ENCODE measurements at places on chromosomes 16 and 17.

DNA sequence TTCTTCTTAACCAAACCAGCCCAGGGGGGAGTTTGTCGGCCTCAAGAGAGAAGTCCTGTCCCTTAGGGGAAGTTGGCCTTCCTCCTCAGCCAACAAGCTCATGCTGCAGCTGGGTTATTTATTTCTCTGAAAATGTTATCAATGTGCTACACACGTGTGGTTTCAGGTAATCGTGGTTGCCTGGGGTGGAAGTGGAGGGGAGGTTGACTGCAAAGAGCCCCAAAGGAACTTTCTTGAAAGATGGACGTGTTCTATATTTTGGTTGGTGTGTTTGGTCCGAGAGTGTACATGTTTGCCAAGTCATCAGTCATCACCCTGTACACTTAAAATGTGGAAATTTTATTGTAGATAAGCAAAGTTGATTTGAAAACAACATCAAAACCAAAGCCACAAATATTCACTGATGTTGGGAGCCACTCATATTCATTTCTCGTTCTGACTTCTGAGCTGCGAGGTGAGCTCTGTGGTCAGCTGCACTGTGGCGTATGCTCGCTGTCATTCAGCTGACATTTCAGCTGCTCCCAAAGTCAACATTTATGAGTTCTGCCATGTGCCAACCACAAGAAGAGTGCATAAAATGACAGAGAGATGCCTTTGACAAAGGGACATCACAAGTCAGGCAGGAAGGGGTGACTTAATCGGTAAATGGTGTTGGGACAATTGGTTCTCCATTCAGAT is 26.5 kb upstream of the ADGRG1 start:
- no peak for DNase-seq

- no peak for DNase-seq
Measured at GRCh38 chr16:85462714-85463611, 150.2 kb upstream of the GSE1 start.

- no peak for DNase-seq
Measured at GRCh38 chr17:33803686-33804085, 451.4 kb upstream of the CCL2 start.

DNA sequence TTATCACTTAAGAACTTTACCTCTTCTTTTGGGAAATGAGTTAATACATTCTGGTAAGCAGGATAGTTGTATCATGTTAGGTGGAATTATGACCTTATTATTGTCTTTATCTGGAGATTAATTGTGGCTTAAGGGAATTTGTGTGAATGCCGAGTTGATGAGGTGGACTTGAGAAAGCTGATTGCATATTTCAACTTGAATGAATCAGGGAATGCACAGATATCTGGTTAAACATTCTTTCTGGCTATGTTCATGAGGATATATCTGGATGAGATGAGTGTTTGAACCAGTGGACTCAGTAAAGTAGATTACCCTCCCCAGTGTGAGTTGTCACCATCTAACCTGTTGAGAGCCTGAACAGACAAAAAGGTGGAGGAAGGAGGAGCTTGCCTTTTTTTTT is 326.1 kb upstream of the GOT2 start:
- DNase-seq: peak; percentile 91

GRCh38 chr16:17382949-17383863 is 87.6 kb downstream of the XYLT1 start:
- no peak for DNase-seq

DNA sequence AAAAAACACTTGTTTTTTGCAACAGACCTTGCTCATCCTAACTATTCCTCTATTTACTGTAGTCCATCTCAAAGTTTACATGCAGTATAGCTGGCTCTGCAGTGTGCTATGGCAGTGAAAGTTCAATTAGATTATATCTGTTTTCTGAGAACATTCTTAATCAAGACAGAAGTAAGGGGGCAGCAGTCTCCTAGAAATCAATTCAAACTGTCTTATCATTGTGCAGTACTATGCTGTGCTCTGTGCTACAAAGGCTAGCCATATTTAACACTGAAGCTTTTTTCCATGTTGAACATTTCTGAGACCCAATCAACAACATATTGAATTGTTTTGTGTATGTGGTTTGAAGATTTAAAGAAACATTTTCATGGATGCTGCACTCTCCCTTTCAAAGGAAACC is 11.4 kb downstream of the NETO2 start:
- DNase-seq: peak; percentile 28

GRCh38 chr17:73278465-73279453 is 17.1 kb upstream of the CPSF4L start:
- peak; percentile 32 for DNase-seq

- DNase-seq: peak; percentile 23
Measured at GRCh38 chr17:57294629-57295501, 38.5 kb downstream of the MSI2 start.

DNA sequence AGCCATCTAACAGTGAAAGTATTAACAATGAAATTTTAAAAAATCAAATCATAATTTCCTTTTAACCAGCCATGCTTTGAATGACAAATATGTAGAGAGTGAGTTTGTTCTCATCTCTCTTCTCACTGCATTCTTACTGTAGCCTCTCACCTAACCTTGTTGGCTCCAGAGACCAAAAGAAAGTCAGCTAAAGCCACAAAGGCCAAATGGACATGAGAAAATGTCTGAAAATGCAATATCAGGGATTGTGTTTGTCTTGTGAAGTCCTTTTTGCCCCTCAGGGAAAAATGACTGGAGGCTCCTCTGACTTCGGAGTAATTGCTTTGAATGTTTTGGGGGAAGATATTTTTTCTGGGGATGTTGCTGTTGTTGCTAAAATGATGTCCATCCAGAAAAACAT is 166.3 kb downstream of the SLC39A11 start:
- DNase-seq: peak; percentile 23

GRCh38 chr16:88705801-88706228 is 393 bp downstream of the RNF166 start:
- DNase-seq: no peak

DNA sequence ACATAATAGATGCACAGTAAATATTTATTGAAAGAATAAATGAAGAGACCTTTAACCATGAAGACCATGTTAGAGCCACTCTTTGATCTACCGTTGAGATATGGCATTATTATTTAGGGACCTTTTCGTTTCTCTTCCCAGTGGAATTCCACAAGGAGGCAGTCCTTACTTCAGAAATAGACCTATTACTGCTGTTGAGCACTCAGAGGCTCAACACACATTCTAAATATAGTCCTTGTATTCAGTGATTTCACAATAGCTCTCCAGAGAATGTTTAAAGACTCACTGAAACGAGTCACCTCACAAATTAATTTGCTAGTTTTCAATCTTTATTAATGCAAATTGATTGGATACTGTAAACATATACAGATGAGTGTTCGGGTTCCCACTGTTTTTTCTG is 603.8 kb downstream of the CDH8 start:
- peak; percentile 12 for DNase-seq

- no peak for DNase-seq
Measured at GRCh38 chr17:17590883-17591354, 589 bp downstream of the PEMT start.

GRCh38 chr17:9702482-9702881 is 57.2 kb downstream of the USP43 start:
- DNase-seq: no peak

- DNase-seq: peak; percentile 95
Measured at GRCh38 chr17:3594051-3594800, 15.0 kb downstream of the TRPV1 start.

DNA sequence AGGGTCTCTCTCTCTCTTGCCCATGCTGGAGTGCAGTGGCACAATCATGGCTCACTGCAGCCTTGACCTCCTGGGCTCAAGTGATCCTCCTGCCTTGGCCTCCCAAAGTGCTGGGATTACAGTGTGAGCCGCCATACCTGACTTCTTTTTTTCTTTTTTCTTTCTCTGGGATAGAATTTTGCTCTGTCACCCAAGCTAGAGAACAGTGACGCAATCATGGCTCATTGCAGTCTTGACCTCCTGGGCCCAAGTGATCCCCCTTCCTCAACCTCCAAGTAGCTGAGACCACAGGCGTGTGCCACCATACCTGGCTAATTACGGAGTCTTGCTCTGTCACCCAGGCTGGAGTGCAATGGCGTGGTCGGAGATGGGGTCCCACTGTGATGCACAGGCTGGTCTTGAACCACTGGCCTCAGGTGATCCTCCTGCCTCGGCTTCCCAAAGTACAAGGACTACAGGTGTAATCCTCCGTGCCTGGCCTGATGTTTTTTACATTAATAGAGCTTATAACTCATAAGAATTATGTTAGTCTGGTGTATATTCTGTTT is 76.5 kb downstream of the BCAS3 start:
- no peak for DNase-seq

- DNase-seq: no peak
Measured at GRCh38 chr17:15981208-15981607, 18.3 kb downstream of the ZSWIM7 start.

- DNase-seq: peak; percentile 91
Measured at GRCh38 chr17:1762901-1763898, 1.3 kb downstream of the SERPINF1 start.

GRCh38 chr16:65038100-65038499 is 83.8 kb downstream of the CDH11 start:
- no peak for DNase-seq

DNA sequence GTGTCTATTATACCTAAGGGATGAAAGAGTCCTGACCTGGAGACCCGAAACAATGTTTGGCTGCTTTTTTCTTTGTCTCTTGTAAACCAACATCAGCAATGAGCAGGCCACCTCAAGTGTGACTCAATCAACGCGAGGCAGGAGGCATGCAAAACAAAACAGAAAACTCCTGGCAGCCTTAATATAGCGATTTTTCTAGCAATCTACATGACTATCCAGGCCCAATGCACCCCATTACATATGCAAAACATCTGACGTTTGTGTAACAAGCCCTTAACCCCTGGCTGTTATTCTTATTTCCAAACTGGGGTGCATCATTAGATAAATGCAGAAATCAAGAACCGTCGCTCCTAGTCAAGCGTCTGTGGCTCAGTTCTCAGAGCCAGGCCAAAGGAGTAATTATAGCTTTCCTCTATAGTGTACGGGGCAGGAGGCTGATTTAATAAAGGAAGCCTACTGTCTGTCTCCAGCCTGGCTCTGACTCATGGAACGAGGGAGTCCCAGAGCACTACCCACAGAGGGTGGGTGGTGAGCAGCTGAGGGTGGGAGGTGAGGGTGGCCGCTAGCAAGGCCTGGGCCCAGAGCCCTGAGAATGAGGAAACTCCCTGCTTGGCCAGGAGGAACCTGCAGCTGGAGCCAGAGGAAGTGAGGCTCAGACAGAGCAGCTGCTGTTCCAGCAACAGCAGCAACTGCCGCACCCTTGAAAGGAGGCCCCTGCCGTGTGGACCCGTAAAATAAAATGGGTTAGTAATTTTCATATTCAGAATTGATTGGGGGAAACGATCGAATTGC is 43.9 kb downstream of the CHD9 start:
- DNase-seq: peak; percentile 95

DNA sequence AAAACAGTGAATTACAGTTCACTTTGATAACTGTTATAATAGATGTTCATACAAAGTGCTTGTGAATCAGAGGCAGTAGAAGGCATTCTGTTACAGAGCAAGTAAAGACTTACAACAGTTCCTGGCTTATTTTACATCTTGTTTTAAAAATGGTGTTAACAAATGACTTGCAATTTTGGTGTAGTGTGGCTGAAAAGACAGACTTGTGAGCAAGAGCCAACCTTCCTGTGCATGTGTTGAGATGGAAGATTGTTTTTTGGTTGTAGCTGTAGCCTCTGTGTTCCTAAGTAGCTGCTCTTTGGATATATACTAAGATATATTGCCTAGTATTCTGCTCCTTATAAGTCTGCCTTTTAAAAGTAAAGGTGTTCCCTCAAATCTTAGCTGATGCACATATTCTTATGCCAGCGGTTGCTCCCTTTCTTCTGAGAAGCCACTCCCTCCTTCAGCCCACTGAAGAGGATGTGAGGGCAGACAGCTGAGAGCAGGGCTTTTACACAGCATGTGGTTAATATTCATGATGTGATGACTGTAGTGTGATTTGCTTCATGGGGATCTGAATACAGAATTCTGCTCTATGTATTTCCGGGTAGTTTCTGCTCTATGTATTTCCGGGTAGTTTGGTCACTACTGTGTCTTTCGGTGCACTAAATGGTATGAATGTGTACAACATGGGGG is 182.3 kb downstream of the PHKB start:
- peak; percentile 50 for DNase-seq

DNA sequence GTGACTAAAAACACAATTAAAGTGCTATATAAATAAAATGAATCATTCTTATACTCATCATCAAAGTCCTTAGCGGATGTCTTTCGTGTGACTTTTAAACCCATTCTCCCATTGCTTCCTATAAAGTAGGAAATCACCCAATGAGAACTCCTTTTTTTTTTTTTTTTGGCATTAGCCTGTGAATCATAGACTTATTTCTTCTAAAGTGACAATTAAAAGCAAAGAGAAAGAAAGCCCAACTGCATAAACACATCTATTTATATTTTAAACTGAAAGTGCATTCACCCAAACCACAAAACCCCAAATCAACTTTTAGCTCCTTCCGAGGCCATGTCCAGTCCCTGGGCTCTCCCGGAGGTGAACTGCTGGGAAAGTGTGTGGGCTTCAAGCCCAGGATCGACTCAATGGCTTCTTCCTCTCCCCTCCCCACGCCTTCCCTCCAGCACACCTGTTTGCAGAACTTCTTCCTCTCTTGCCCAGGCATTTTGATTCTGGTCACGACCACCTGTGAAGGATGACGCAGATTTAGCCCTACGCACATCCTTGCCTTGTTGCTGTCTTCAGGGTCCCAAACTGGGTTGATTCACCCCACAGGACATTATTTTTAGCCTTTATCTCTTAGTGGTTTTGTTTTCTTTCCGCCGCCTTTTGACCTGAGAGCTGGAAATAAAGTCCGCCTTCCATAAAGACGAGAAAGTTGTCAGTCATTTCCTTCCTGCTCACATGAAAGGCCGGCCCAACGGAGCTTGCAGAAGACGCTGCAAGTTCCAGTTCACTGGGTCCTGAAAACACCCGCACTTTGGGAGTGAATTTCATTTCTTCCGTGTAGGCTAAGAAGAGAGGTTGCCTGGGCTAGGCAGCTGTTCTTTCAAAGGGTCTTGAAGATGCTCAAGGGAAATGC is 166.8 kb downstream of the MAP2K6 start:
- DNase-seq: no peak

DNA sequence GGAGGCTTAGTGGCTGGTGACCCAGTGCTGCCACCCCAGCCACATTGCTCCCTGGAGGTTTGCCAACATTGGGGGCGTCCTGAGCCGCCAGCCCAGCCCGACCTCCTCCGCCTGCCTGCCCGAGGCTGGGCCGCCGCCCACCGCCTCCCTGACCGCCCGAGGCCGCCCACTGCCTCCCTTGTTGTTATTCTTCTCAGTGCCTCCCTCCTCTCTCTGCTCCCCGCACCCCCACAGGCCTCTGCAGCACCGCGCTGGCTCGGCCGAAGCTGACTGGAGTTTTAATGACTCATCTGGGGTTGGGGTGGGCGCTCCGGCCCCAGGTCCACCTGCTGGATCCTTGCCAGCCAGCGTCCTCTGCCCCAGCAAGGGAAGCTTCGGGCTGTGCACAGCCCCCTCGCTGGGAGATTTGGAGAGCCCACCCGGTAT is 102.5 kb downstream of the RBFOX3 start:
- DNase-seq: no peak
